Activated CD4-positive, alpha-beta T cell treated with anti-CD3 and anti-CD28 coated beads, Interleukin-2, Interleukin-6, amounts not matched to agents 100 ng/mL and 50 ng/mL, durations not matched to agents 16 hours and 8 hours (primary cell): ENCODE measurements at places on chromosomes 5 and 9.

DNA sequence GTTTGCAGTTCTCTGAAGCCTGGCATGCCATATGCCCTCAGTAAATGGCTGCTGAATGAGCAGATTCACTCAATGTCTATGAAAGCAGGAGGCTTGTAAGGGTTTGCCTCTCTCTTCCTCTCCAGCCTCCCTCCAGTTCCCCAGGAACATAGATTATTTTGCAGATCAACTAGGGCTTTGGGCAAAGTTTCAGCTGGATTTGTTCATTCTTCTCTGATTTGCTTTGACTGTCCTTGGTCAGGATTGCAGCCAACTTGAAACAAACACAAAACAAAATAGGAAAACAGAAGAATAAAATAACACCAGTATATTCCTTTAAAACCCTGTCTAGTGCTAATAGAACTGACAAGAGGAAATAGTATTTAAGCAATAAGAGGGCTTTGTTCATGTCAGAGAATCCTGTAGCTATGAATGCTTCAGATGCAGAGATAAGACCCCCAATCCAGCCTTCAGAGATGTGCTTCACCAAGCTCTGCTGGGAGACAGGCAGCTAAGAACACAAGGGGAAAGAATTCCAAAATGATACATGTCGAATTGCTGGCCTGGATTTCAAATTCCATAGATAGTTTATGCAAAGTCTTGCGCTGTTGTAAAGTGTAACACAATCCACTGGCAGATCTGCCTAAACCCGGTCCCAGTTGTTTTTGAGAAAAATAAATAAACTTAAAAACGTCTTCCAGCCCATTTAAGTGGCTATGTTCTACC, 174.3 kb downstream of the PAPPA start:
- DNase-seq = no peak

DNA sequence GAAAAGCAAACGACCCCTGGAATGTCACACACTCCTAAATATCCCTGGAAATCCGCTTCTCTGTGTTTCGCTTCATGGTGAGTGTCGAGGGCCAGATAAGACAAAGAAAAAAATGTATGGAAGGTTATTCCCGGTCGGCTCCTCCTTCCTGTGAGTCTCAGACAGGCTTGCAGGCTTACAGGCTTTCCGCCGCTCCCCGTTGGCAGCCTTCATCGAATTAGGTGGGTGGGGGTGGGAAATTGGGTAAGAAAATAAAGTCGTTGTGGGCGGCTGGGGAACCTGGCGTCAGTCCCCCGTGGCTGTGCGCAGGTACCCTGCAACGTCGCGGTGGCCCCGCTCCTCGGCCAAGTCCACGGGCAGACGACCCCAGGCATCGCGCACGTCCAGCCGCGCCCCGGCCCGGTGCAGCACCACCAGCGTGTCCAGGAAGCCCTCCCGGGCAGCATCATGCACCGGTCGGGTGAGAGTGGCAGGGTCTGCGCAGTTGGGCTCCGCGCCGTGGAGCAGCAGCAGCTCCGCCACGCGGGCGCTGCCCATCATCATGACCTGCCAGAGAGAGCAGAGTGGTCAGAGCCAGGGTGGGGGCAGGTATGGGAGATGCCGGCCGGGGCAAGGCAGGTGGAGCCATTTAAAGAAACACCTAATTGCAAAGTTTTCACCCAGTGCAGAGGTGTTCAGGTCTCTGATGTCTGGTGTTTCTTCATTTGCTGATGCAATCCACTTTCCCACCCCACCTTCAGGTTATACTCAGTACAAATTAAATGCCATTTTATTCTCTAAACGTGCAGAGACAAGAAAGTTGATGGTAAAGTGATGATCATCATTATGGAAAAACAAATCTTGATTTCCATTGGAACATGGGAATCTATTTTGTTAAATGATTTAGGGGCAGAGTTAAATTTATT, 3.2 kb downstream of the CDKN2B start:
- no peak for DNase-seq

DNA sequence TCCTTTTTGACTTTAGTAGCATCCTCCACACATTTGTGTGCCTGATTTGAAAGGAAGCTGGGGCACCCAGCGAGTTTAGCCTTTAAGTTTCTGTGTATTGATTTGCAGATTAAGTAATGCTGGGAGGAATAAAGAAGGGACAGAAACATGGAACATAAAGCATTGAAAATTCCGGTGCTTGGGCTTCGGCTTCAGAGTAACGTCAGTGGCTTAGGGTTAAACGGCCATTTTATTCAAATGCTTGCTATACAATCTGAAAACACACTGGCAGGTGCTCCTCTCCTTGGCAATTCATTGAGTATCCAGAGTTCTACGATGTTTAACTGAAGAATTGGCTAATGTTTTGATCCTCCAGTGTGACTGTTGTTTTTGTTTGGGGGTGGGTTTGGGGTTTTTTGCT, 58.0 kb upstream of the FSD1L start:
- no peak for DNase-seq

DNA sequence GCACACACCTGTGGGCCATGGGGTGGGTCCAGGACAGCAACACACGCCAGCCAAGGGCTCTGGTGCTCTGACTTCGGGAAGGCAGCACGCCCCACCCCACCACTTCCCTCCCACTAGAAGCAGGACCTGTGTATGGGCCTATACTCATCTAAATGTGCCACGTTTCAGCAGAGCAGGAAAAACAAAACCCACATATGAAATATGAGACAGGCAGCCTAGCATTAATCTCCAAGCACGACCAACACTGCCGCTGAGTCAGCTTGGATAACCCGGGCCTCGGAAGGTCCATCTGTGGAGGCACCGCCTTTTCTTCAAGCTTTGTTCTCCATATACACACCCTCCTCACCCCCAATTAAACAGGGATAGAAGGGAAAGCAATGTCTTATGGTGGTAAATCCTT, 203.1 kb downstream of the ROR2 start:
- no peak for DNase-seq

DNA sequence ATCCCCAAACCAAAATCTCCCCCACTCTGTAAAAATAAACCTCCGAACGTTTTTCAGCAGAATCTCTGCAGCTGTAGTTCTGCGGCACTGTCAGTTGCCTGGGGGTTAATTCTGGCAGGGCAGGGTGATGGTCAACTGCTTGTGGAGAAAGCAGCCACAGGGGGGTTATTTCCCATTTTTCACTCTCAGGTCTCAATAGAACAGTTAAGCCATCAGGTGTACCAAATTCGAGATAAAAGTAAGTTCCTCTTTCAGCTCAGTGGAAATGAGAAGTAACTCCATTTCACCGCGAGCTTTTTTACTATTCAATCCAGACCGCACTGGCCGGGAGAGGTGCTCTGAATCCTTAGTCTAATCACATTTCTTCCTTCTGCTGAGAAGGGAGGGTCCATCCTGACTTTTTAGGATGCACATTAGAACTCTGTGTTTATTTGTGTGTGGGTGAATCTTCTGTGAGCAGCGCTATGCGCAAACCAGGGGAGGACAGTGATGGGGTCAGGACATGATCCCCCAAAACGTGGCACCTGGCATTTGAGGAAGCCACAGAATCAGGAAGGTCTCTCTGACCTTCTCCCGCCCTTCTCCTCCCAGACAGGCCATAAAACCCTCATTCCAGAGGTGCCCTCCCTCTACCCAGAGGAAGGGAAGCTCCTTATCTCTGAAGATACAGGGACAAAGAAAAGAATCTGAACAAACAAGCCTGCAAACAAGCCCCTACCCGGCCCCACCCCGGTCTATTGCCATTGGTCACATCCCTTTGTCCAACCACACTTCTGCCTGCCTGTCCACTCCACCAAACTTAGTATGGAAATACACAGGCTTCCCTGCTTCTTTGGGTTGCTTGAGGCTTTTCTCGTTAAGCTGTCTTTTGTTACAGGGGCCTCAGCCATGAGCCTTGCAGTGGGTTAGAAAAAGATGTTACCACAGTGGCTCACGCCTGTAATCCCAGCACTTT, 229.0 kb downstream of the ROR2 start:
- DNase-seq = no peak

DNA sequence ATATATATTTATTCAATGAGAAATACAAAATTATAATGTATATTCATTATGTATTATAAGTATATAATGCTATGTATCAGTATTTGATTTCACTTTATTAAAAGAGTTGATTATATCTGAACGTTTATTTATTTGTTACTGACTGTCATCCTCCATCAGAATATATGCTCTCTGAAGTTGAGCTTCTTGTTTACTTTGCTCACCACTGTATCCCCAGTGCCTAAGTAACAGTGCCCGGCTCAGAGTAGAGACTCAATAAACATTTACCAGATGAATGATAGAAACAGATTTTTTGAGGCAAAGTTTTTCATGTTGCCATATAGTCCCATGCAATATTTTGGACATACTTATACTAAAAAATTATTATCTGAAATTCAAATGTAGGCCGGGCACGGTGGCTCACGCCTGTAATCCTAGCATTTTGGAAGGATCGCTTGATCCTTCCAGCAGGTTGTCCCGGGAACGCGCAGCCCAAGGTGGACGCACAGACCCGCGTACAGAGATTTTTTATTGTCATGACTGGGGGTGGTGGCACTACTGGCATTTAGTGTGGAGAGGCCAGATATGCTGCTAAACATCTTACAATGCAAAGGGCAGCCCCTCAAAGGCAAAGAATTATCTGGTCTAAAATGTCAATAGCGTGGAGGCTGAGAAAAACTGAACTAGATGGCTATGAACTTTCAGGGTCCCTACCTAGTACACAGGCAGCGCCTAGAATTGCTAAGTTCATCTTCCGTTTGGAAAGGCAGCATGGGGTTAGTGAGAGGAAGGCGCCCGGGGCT, 761 bp upstream of the DNAJC25 start:
- no peak for DNase-seq

GRCh38 chr9:98911042-98911441, 32.7 kb upstream of the COL15A1 start:
- DNase-seq = no peak

DNA sequence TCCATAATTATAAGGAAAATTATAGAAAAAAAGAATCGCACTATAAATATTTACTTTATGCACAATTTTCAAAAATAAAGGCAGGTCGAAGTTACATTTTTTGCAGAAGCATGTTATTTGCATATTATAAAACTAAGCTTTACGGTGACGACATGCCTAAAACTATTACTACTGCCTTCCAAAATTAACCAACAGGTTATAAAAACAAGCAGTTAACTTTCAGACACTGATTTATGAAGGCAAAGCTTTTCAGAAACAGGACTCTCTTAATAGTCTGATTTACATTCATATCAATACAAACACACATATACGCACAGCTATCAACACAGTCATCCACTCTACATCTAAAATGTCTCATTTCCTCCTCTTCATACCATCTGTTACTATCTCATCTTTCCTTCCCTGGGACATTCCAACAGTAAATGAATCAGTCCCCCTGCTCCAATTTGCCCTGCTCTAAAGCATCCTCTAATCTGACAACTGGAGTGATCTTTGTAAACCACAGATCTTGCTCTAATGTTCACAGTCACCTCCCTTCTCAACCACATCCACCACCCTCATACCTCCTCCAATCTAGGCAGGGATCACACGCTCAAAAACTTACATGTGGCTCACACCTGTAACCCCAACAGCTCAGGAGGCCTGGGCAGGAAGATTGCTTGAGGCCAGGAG, 21.6 kb downstream of the FBXW11 start:
- DNase-seq = peak; percentile 73

- DNase-seq = no peak
Observed at GRCh38 chr5:93427316-93427715, 153.7 kb downstream of the NR2F1-AS1 start.

DNA sequence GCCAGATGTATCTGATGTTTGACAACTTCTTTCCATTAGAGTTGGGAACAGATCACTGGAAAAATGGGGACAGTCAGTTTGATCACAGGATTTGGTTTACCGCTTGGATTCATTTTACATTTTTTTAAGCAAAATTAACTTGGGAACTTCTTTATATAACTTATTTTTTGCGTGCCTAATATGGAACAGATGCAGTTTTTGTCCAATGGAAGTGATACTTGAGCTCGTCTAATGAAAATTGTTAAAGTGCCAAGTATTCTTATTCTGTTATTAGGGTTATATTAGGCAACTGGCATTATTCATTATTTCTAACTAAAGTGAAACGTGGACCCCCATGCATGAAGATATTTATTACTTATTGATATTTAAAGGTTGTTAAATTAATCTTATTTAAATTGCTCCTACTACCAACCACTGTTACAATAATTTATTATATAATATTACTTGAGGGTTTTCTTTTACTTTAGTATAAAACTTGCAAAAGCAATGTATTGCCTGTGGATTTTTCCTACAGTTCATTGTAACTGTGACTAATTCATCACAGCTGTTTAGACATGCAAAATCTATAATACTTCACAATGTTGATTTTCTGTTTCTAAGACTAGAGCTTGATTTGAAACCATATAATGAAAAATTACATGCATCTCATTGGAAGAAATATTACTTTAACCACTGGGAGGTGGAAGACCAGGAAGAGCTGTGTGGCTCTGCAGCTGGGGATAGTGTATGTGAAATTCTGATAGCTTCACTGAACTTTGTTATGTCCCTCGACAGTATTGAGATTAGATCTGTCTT, 787.3 kb upstream of the WWC1 start:
- DNase-seq = no peak

- no peak for DNase-seq
Observed at GRCh38 chr9:116504081-116504480, 183.0 kb upstream of the TRIM32 start.

DNA sequence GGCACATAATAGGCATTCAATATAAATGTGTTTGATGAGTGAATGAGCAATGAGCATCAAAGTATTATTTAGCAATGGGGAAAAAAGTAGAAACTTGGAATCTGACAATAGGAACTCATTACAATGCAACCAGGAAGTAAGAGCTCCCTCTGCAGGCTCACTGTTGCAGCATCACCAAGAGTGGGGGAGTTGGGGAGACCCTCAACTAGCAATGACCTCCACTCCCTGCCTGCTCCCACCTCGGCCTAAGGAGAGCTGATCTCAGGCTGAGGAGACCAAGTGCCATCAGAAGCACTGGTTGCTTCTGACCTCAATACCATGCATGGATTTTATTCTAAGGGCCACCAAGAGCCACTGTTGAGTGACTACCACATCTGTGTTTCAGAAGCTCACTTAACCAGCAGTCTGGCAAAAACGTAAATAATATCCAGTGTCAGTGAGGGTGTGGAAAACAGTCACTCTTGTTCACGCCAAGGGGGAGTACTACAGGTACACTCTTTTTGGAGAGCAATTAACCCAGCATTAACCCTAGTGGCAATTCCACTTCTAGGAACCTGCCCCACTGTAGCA, 8.0 kb downstream of the VDAC1 start:
- peak; percentile 19 for DNase-seq

DNA sequence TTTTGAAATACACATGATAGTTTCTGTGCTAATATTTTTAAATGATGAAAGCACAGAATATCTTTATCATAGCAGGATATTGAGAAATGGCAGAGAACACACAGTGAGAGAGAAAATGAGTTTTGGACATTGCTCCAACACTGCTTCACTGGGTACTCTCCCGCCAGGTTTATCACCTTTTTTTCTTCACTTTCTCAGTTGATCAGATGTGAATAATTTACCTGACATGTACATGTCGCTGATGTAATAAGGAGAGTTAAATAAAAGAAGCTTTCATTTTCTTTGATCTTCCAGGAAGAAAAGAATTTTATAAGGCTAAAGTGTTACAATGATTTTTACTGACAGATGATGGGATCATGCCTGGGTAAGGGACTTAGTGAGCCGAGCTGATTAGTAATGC, 134.5 kb downstream of the ALDH1A1 start:
- DNase-seq = no peak
